HT-29 (cell line): ENCODE measurements at places on chromosomes 1 and 21. TPM values are rescaled to one million over a fixed set of nuclear protein-coding genes. Genes with fewer than 3 reads are reported as not detected.
A peak's percentile ranks its signal among the peaks of the same experiment; 100 is the strongest.

DNA sequence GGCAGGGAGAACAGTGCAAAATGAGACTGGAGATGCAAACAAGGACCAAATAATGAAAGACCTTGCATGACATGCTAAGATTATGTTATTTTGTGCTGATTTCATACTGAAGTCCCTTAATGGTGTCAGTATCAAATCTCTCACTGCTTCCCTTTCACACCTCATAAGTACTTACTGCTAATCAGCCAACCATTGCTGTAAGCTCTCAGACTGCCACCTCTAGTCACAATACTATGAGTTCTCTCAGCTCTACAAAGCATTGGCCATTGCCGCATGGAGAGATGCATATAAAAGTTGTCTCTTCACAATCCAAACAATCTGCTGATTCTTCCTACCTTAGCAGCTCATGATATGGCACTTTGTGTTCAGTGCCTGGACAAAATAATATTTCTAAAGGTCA lies 375.4 kb downstream of the LTN1 start:
- DNase-seq: no peak

GRCh38 chr1:196155586-196155985 lies 452.7 kb downstream of the KCNT2 start:
- DNase-seq: no peak

DNA sequence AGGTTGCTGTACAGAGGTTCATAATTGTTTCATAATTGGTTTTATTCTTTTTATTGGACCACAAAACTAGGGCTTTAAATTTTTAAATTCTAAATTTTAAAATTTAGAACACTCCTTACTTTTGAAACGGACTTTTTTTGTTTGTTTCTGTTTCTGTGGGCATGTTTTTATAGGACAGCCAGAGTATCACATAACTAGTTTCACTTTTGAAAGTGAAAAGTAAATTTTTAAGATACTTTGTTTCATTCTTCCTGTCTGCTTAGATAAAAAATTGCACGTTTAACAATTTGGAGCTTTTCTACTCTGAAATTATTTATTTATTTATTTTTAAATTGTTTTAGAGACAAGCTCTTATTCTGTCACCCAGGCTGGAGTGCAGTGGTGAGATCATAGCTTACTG lies 29.7 kb downstream of the MDM4 start:
- DNase-seq: no peak

DNA sequence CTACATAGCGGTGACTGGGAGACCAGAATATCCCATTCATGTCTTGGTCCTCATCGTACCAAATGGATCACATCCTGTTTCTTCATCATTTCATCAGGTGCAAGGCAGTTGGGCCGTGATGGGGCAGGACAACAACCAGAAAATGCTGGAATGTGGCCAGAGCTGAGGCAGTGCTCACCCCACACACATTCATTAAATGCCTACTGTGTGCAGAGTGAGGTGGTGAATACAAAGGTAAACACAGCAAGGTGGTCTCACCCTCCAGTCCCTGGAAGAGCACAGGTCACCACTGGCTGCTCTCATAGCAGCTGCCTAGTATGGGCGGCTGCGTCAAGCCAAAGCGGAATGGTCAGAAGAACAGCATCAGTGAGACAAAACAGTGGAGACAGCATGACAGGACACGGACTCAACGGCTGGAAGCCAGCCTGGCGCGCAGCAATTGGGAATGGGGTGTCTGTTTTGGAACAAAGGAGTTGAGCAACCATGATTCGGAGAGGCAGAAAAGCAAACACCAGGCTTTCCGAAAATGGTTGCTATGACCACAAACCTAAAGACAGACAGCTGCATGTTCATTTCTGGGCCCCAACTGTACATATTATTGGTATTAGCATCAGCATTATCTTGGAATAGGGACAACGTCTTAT lies 5.6 kb upstream of the ADAMTSL4 start:
- DNase-seq: no peak

DNA sequence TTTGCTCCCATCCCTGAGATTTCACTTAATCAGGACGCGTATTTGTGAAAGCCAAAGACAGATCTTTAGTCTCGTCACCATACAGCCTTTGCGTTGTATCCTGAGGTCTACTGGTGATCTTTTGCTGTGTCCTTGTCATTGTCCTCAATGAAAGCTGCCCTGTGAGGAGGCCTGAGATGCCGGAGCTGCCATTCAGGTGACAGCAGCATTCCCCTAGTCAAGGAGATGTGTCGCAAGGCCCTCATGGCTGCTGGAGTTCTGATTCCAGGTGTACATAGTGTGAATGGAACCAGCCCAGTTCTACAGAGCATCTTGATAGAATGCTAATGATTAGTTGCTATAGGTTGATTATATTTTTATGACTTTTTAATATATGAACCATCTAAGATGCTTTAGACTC lies 24.1 kb downstream of the TTF2 start:
- no peak for DNase-seq

DNA sequence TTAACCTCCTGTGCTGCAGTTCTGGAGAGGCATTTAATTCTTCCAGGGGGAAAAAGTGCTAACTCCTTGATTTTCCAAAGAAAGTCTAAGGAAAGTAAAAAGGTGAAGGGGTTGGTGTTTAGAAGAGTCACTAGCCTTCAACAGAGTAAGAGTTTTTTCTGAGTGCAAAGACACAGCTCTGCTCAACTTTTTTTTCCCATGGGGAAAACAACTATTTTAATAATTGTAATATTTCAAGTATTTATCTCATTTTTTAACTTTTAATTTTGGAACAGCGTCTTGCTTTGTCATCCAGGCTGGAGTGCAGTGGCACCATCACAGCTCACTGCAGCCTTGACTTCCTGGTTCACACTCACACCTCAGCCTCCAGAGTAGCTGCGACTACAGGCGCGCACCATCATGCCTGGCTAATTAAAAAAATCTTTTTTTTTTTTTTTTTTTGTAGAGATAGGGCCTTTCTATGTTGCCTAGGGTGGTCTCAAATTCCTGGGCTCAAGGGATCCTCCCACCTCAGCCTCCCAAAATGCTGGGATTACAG lies 202.6 kb downstream of the APP start:
- no peak for DNase-seq

DNA sequence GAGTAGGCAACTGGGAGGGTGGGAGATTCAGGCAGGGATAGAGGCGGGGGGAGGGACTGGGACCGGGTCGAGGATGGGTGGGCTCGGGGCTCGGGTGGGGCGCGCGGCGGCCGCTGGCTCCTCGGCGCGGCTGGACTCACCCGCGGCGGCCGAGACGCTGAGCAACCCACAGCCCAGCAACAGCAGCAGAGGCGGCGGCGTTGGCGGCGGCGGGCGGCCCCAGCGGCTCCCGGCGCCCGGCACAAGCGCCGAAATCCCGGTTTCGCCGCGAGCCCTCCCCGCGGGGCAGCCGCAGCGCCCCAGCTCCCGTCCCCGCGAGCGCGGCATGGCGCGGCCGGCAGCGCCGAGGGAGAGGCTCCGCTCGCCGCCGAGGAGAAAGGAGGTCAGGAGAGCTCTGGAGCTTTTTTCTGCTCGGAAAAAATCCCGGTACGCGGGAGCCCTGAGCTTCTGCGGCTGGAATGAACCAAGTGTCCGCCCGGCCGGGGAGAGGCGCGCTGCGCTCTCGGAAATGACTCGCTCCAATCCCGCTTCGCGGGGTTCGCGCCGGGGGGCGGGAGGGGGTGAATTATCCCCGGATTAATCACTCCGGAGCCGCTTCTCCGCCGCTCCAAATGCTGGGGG lies at the start of gene CSMD2:
TSS of gene CSMD2 (minus strand) at position 460 of the 621 bp plus-strand sequence. CDS start at position 327, 133 bp downstream.
- DNase-seq: no peak

- DNase-seq: no peak
Observed at GRCh38 chr1:199265319-199265718, 626.5 kb downstream of the PTPRC start.

GRCh38 chr21:31358158-31358557 lies 14.1 kb upstream of the TIAM1 start:
- DNase-seq: no peak

DNA sequence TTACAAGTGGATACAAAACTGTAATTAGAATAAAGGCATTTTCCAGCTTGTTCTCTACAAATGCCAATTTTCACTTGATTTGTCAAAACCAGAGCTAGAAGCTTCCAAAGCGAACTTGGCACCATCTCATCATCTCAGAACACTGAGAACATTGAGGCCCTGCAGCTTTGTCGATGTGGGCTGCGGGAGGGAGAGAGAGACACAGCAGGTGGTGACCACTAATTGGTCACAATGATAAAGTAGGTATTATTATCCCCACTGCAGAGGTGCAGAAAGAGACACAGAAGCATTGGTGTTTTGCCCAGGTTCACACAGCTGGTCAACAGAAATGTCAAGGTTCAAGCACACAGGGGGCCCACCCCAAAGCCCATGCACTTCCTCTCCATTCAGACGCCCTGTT lies 72.2 kb upstream of the KRTAP19-8 start:
- DNase-seq: no peak

DNA sequence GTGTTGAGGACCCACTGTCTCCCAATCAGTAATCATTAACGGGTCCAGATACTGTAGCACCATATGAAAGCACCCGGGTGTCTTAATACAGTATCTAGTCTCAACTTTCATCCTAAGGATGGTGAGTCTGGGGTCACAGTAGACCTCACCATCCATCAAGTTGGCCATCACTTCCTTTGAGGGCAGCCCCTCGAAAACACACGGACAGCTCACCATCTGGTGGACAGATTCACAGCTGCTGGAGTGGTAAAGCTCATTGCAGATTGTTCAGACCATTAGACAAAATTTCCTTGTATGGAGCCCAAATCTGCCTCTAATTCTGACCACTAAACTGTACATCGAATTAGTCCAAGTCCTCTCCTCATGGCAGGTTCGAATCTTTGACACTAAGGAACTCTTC lies 123.1 kb downstream of the PGBD5 start:
- DNase-seq: no peak

Gene KRTAP19-4
- total RNA-seq: not detected in 2 replicates

DNA sequence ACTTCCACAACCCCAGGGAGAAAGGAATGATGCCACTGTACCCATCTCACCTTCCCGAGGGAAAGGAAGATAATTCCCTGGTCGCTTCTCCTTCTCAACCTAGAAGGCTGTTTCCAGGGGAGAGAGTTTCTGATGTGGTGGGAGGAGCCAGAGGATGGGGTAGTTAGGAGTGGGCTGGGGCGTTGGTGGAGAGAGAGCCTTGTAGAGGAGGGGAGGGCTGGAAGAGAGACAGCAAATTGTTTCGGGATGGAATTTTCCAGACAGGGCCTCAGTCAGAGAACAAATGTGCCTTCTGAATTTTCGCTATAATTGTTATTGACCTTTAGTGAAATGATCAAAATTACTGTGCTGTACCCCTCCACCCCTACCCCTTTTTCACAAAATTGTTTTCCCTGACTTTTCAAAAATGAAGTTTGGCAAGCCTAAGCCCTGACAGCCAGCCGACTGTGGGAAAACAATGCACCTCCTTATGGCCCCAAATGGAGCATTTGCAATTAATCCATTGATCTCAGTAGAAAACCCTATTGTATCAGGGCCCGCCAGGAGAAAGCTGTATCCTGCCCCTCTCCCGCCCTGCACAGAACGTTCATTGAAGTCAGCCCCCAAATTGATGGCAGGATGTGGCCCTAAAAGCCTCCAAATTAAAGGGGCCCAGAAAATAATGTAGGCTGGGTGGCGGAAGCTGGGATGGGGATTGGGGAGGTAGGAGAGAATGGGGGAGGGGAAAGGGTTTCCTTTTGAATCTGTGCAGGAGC lies 69.1 kb upstream of the JUN start:
- DNase-seq: no peak

- no peak for DNase-seq
Observed at GRCh38 chr1:10451287-10451686, 1.5 kb downstream of the CORT start.

Gene BGLAP
- 0.23 and 0.34 TPM in 2 replicates for total RNA-seq

Gene PRAMEF7
- total RNA-seq: not detected in 2 replicates

GRCh38 chr1:147641695-147642592 lies 28.4 kb downstream of the ACP6 start:
- DNase-seq: peak; percentile 67

GRCh38 chr1:226097866-226098625 lies 35.5 kb downstream of the H3-3A start:
- DNase-seq: no peak

DNA sequence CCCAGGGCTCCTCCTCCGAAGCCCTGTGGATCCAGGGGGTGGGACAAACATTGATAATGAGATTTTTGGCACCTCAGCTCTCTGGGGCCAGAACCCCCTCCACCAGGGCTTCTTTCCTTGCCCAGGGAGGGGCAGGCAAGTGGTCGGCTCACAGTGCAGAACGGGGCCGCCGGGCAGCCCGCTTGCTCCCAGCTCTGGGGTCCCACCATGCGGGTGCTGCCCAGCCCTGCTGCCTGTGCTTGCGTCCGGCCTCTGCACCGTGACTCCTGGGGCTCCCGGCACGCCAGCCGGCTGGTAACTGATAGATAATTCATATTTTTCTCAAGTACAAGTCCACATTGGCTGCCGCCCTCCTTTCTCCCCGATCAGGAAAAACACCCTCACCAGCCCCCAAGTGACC lies 42.0 kb upstream of the CCDC27 start:
- DNase-seq: no peak

- DNase-seq: no peak
Observed at GRCh38 chr1:54767526-54767925, 3.2 kb upstream of the PARS2 start.

GRCh38 chr1:121516234-121516967 lies 331.6 kb downstream of the SRGAP2C start:
- no peak for DNase-seq
